Neural crest cell (in vitro differentiated cells): ENCODE measurements at places on chromosomes 3 and 15. TPM values are rescaled to one million over a fixed set of nuclear protein-coding genes. Genes with fewer than 3 reads are reported as not detected.

- H3K27me3 ChIP-seq: peaks cover 20% of the 10 kb centered on the region
- DNase-seq: no peak
- no peak overlapping the region for H3K27ac ChIP-seq
- no peaks in the 10 kb centered on the region for H3K36me3 ChIP-seq
- peaks cover 28% of the 10 kb centered on the region for H3K4me1 ChIP-seq
- H3K4me3 ChIP-seq: no peak overlapping the region
Observed at GRCh38 chr3:72254483-72254882, 469.5 kb upstream of the PROK2 start.

Gene ZBTB47
- total RNA-seq: 6.6 and 7.3 TPM in 2 replicates

- DNase-seq: no peak
- H3K36me3 ChIP-seq: no peaks in the 10 kb centered on the region
- H3K4me3 ChIP-seq: no peak overlapping the region
- H3K27me3 ChIP-seq: peaks cover 5% of the 10 kb centered on the region
Observed at GRCh38 chr3:194801461-194802432, 116.1 kb downstream of the FAM43A start.

Gene ANKRD34C
- total RNA-seq: not detected in 2 replicates

GRCh38 chr3:32453346-32453745, 49.3 kb downstream of the CMTM6 start:
- H3K27ac ChIP-seq: no peak overlapping the region
- DNase-seq: no peak
- H3K27me3 ChIP-seq: no peaks in the 10 kb centered on the region
- peaks cover 3% of the 10 kb centered on the region for H3K36me3 ChIP-seq
- H3K4me1 ChIP-seq: peaks cover 34% of the 10 kb centered on the region
- H3K4me3 ChIP-seq: no peak overlapping the region

Gene ZPLD1
- not detected in 2 replicates for total RNA-seq

Gene RTP1
- not detected in 2 replicates for total RNA-seq

DNA sequence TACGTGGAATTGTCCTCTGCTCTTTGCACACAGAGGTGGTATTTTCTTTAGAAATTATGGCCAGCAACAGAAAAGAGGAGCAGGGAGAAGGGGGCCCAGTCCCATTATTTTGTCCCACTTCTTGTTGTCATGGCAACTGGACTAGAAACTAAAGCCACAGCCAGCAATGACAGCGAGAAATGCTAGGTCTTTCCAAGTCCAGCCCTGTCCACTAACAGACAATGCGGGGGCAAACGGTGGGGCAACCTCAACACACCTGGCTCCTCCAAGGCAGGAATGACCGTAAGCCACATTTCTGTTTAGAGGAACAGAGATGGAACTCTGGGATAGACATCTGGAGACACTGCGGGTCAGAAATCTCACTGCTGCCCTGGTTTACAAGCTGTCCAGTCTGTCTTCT, 107.3 kb downstream of the RFTN1 start:
- peaks cover 21% of the 10 kb centered on the region for H3K4me1 ChIP-seq
- no peaks in the 10 kb centered on the region for H3K27me3 ChIP-seq
- H3K4me3 ChIP-seq: no peak overlapping the region
- H3K27ac ChIP-seq: no peak overlapping the region

DNA sequence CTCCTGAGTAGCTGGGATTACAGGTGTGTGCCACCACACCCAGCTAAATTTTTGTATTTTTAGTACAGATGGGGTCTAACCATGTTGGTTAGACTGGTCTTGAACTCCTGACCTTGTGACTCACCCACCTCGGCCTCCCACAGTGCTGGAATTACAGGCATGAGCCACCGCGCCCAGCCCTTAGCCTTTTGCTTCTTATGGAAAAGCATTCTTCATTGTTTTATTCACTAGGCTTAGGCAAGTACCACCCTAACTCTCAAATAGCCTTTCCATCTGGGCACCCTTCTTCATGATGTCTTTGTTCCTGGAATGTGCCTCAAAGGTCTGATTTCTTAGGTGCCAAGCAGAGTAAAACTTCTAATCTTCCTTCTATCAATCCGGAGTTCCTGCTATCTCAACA, 641.8 kb downstream of the FHIT start:
- no peak overlapping the region for H3K4me3 ChIP-seq
- H3K27ac ChIP-seq: no peak overlapping the region
- DNase-seq: no peak

- H3K4me1 ChIP-seq: no peaks in the 10 kb centered on the region
- H3K27ac ChIP-seq: no peak overlapping the region
- DNase-seq: no peak
- no peaks in the 10 kb centered on the region for H3K27me3 ChIP-seq
- H3K36me3 ChIP-seq: peaks cover under 1% of the 10 kb centered on the region
- H3K4me3 ChIP-seq: no peak overlapping the region
Observed at GRCh38 chr3:136678981-136679380, 73.2 kb downstream of the STAG1 start.

Gene ZNF385D
- total RNA-seq: 2.1 and 2.2 TPM in 2 replicates

Gene OR5K2
- not detected in 2 replicates for total RNA-seq

- H3K4me1 ChIP-seq: no peaks in the 10 kb centered on the region
- no peaks in the 10 kb centered on the region for H3K36me3 ChIP-seq
- no peak for DNase-seq
- peaks cover 25% of the 10 kb centered on the region for H3K27me3 ChIP-seq
- H3K27ac ChIP-seq: no peak overlapping the region
Observed at GRCh38 chr15:45139770-45140169, 10.0 kb downstream of the DUOX1 start.

DNA sequence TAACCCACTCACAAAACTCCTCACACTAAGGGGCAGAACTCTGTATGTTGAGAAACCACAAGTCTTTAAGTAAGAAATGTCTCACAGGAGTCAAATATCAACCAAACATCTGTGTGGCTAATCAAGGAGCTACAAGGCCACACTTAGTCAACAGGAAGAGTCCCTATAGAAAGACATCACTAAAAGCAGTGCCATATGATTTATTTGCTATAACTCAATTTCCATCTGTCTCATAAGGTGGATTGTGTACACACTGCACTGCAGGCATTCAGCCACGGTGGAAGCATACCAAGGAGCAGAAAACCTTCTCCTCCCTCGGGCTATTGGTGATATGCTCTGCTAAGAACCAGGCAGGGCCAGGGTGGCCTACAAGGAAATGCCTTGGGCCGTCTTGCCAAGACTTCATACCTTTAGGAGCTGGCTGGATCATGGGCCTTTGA, 197.6 kb upstream of the CFAP20DC start:
- no peak overlapping the region for H3K27ac ChIP-seq
- H3K27me3 ChIP-seq: no peaks in the 10 kb centered on the region
- DNase-seq: no peak
- peaks cover 49% of the 10 kb centered on the region for H3K4me1 ChIP-seq

DNA sequence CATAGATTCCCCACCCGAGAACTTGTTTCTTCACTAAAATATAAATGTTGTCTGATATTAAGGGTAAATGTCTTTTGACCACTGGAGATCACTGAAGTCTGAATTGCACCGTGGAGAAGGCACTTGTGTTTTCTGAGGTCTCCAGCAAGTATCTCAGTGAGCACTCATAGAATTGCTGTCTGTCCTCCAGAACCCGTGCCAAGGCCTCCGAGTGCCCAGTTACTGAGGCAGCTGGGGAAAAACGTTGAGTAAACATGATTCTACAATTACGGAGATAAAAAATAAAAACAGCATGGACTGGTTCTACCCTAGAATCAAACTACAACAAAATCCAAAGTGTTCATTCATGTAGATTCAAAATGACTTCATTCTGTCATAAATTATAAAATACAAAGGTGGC, 60.0 kb downstream of the MLH1 start:
- no peaks in the 10 kb centered on the region for H3K27me3 ChIP-seq
- DNase-seq: no peak
- H3K27ac ChIP-seq: no peak overlapping the region
- peaks cover 18% of the 10 kb centered on the region for H3K36me3 ChIP-seq
- H3K4me3 ChIP-seq: no peak overlapping the region

GRCh38 chr3:17360991-17361390, 381.4 kb downstream of the TBC1D5 start:
- no peaks in the 10 kb centered on the region for H3K27me3 ChIP-seq
- peaks cover 5% of the 10 kb centered on the region for H3K4me1 ChIP-seq
- DNase-seq: no peak
- H3K4me3 ChIP-seq: no peak overlapping the region
- no peaks in the 10 kb centered on the region for H3K36me3 ChIP-seq

- no peak overlapping the region for H3K4me3 ChIP-seq
- no peaks in the 10 kb centered on the region for H3K27me3 ChIP-seq
- H3K36me3 ChIP-seq: no peaks in the 10 kb centered on the region
- H3K4me1 ChIP-seq: peaks cover 10% of the 10 kb centered on the region
- H3K27ac ChIP-seq: no peak overlapping the region
Observed at GRCh38 chr3:145144361-145144760, 1016.6 kb downstream of the PLOD2 start.

GRCh38 chr3:69300296-69300695, 85.6 kb downstream of the FRMD4B start:
- DNase-seq: no peak
- H3K4me1 ChIP-seq: peaks cover 18% of the 10 kb centered on the region
- H3K27ac ChIP-seq: no peak overlapping the region
- H3K27me3 ChIP-seq: no peaks in the 10 kb centered on the region
- H3K36me3 ChIP-seq: no peaks in the 10 kb centered on the region

Gene CPB1
- not detected in 2 replicates for total RNA-seq

- peak; percentile 50 for DNase-seq
- H3K27ac ChIP-seq: no peak within 1 kb of the TSS
- peaks cover 6% of the 10 kb centered on the region for H3K36me3 ChIP-seq
- H3K4me3 ChIP-seq: peak within 1 kb of the TSS; percentile 82
- H3K4me1 ChIP-seq: peaks cover 28% of the 10 kb centered on the region
Observed at GRCh38 chr15:23687143-23687470, at the start of gene NDN. Gene NDN (minus strand): TSS chr15:23687305. CDS start chr15:23687217, 88 bp downstream.

GRCh38 chr3:99960941-99961340, 143.3 kb downstream of the CMSS1 start:
- H3K27me3 ChIP-seq: no peaks in the 10 kb centered on the region
- no peak overlapping the region for H3K4me3 ChIP-seq
- peaks cover 12% of the 10 kb centered on the region for H3K4me1 ChIP-seq
- no peaks in the 10 kb centered on the region for H3K36me3 ChIP-seq
- no peak overlapping the region for H3K27ac ChIP-seq
- DNase-seq: no peak

- no peak overlapping the region for H3K27ac ChIP-seq
- peaks cover 5% of the 10 kb centered on the region for H3K4me1 ChIP-seq
- H3K4me3 ChIP-seq: no peak overlapping the region
- no peaks in the 10 kb centered on the region for H3K27me3 ChIP-seq
- H3K36me3 ChIP-seq: peaks cover 10% of the 10 kb centered on the region
Observed at GRCh38 chr3:33834096-33834453, 35.6 kb downstream of the PDCD6IP start.

DNA sequence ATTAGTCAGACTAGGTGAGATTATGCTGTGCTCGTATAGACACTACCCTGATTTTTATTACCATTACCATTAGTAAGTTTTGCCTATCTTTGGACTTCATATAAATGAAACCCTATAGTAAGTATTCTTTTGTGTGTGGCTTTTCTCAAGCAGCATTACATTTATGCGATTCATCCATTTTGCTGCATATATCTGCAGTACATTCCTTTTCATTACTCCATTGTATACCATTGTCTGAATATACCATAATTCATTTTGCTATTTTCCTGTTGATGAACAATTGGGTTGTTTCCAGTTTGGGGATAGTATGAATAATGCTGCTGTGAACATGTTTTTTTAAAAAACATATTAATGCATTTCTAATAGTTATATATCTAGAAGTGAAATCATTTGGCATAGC, 45.3 kb downstream of the TMEM212 start:
- H3K4me1 ChIP-seq: peaks cover 11% of the 10 kb centered on the region
- no peak overlapping the region for H3K27ac ChIP-seq
- H3K27me3 ChIP-seq: no peaks in the 10 kb centered on the region
- no peaks in the 10 kb centered on the region for H3K36me3 ChIP-seq

- no peaks in the 10 kb centered on the region for H3K27me3 ChIP-seq
- no peaks in the 10 kb centered on the region for H3K36me3 ChIP-seq
- no peak overlapping the region for H3K4me3 ChIP-seq
- H3K27ac ChIP-seq: no peak overlapping the region
- no peak for DNase-seq
Observed at GRCh38 chr3:24725514-24726255, 231.0 kb upstream of the THRB start.

Gene PCOLCE2
- total RNA-seq: 4.9 and 6.3 TPM in 2 replicates

Gene CMTM8
- 4.4 TPM in 2 replicates for total RNA-seq

DNA sequence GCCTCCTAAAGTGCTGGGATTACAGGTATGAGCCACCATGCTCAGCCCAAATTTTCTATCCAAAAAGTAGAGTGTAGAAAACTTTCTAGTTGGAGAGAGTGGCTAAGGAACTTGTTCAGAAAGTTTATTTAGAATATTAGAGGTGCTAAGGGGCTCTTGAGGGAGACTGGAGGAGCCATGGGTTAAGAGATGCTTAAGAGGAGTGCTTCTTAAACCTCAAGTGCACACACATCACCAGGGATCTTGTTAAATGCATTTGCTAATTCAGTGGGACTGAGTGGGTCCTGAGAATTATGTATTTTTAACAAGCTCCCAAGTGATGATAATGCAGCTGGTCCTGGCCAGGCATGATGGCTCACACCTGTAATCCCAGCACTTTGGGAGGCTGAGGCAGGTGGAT, 29.7 kb upstream of the SLMAP start:
- H3K27ac ChIP-seq: no peak overlapping the region
- no peaks in the 10 kb centered on the region for H3K36me3 ChIP-seq
- no peak for DNase-seq
- H3K27me3 ChIP-seq: no peaks in the 10 kb centered on the region
- H3K4me3 ChIP-seq: no peak overlapping the region
- H3K4me1 ChIP-seq: peaks cover 4% of the 10 kb centered on the region

DNA sequence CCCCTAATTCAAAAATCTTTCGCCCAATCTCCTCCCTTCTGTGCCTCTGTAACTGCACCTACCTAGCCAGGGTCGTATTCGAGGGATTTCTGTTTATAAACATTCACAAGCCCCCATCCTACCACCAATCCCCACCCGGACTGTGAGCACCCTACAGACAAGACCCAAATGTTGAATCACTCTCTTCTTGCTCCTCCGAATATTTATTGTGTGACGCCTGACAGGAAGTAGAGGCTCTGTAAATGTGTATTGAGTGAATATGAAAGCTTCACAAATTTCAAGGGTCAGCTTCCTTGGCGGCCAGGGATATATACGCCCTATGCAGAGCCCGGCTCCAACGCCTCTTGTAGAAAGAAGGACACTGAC, 1.6 kb downstream of the BDH1 start:
- H3K4me1 ChIP-seq: peaks cover 18% of the 10 kb centered on the region
- H3K36me3 ChIP-seq: peaks cover 5% of the 10 kb centered on the region
- no peak for DNase-seq
- peaks cover 20% of the 10 kb centered on the region for H3K27me3 ChIP-seq

DNA sequence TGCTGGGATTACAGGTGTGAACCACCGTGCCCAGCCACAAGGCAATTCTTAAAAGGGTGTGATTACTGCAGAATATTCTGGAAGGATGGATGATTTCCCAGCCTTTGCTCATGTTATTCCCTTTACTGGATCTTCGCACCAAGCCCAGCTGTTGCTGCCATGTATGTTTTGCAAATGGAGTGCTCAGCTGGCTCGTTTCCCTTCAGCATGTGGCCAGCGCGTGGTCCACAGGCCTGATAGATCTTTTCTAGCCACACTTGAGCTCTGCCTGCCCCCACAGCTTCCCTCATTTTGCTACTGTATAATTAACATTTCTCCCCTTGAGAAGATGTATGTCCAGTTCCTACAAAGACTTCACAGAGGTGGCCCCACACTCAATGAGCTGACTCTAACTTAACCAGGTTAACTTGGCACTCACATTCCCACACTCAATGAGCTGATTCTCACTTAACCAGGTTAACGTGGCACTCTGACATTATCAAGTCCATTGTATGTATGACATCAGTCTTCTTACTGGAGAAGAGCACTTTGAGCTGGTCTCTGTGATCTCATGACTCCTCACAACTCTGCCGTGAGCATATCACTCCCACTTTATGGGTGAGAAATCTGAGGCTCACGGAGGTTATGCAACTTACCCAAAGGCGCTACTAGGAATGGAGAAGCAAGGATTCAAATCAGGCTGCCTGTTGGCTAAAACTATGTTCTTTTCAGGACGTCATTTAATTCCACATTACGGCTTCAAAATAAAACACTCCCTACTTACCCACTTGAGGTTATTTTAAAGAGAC, 49.2 kb downstream of the TM4SF4 start:
- peaks cover 11% of the 10 kb centered on the region for H3K4me1 ChIP-seq
- peaks cover 16% of the 10 kb centered on the region for H3K36me3 ChIP-seq
